ENCODE measurements at places on chromosomes 1 and 21.

- no peak for DNase-seq
Measured at GRCh38 chr1:109799445-109799844, 35.7 kb upstream of the EPS8L3 start.

DNA sequence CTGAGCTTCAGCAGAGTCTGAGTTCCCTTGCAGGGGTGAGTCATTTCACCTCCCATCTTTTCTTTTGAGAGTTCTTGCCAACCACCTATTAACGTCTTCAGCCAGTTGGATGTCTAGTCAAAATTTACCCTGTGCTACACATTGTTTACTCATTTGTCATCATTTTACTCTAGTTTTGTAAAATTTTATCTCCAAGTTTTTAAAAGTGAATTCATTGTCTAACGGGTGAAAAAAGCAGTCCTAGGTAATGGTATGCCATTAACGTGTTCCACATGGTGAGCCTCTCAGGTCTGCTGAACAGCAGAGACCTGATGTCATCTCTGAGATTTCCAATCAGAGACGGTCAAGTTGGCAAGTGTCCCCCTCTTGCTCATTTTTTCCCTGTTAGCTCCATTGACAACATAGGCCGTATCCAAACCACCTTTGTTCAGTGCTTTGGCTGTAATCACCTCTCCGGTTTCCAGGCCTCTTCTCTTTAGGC lies 85.4 kb downstream of the TBX15 start:
- DNase-seq = no peak

DNA sequence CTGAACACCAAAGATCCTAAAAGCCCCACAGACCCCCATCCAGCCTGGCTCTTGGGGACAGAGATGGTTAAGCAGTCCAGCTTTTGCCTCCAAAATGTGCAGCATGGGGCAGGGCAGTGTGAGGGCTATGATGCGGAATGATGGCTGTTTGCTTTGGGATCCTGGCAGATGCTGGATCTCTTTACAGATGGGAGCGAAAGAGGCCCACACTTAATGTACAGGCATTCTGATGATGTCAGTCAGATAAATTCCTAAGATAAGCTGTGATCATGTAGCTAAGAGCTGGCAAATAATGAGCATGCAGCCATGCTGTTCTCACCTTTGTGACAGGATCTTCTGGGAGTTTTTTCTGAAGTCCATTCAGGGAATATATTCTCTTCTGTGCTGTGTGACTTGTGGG lies 17.6 kb upstream of the KCNQ4 start:
- DNase-seq = no peak

DNA sequence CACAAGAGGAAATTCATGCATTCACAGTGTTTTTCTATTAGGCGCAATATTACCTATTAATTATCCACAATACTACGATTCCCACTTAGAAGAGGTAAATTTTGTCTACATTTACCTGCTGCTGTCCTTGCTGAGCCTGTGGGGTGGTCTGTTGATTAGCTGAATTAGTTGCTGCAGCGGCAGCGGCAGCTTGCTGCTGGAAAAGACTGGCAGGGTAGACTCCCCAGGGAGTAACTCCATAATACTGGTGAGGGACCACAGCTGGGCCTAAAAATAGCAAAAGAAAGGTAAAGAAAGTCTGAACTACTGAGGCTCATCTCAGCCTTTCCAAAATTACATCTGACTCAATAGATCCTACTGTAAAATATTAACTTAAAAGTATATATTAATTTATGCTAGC lies 66.0 kb upstream of the SDC3 start:
- no peak for DNase-seq

DNA sequence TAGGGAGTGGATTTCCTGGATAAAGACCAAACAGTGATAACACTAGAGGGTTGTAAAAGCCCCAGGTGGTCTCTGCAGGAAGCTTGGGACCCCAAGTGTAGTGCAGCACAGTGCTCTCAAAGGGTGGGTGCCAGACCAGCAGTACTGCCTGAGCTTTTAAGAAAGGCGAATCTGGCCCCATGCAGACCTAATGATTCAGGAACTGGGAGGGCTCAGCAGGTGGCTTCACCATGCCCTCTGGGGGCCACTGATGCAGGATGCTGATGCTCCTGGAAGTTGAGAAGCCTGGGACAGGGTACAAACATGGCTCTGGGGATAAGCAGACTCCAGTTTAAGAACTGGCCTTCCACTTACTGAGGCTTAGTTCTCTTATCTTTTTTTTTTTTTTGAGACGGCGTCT lies 29.1 kb upstream of the NEK2 start:
- DNase-seq = no peak

GRCh38 chr1:53051676-53052075 lies 10.3 kb upstream of the PODN start:
- DNase-seq = no peak

GRCh38 chr1:31396633-31397351 lies 16.2 kb upstream of the SERINC2 start:
- DNase-seq = peak; percentile 82

DNA sequence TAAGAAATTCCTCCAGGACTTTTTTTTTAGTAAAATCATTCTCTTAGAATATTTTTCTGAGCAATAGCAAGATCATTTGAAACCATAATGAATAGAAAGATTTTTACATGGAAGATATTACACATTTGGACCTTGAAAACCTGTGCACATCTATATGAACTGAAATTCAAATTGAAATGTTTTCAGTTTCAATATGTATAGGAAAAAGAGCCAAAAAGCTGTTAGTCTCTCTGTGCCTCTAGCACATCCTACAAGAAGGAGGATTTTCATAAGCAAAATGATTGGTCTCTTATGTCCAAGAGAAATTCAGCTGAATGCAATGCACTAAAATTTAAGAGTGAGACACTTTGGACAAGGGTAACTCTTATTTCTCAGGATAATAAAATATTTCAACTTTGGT lies 8.2 kb downstream of the HMCN1 start:
- no peak for DNase-seq

GRCh38 chr1:201653233-201653632 lies 114.3 kb downstream of the NAV1 start:
- DNase-seq = no peak

GRCh38 chr1:182485861-182486260 lies 35.9 kb downstream of the RGSL1 start:
- no peak for DNase-seq

DNA sequence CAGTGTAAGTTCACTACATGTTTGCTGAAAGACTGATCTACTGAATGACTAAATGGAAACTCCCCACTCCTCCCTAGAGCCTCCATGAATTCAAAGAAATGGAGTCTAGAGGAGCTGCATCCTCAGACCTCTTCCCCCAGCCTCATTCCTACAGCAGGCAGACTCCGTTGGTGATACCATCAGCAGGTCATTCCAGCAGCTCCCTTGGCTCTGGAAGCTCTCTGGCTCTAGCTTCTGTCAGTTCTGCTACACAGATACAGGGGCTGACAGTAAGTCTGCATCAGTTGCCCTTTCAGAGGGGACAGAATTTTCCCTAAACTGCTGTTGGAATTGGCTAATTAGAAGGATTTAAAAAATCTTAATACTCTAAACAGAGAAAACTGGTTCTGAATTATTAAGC lies 31.7 kb upstream of the DMRTA2 start:
- DNase-seq = no peak

GRCh38 chr1:245337829-245338484 lies 183.2 kb downstream of the KIF26B start:
- no peak for DNase-seq

DNA sequence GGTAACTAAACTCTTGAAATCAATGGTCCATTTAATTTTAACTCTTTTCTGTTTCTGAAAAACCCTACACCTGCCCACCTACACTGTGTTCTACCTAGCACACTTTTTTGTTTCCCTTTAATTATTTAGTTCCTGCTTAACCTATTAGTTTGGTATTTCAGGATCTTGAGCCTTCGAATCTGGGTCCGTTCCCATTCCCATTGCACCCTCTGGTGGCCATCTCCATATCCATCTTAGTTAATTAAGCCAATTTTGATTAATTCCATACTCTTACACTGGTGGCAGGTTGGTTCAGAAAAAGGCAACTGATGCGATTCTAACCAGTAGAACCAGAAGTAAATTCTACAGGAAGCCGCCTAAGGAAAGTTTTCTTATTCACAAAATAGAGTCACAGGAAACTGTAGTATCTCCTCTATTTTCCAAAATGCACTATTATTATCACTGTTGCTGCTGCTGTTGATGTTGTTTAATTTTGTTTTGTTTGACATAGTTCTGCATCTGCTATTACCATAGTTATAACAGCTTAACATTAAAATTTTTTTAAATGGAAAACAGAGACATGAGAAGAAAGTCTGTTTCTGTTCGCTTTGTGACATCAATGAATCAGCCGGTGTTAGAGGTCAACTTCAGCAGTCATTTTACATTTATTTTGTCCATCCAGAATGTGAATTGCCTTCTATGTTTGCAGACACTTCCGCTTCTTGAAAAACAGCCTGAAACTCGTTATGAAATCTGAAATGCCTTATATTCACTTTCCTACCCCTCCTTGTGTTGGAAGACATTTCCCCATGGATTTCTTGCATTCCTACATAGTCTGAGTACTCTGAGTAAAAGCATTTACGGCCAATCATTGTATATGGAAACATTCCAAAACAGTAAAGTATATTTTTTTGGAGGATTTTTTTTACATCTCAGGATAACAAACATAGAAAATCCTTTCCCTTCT lies 115.5 kb upstream of the NCAM2 start:
- DNase-seq = no peak

- no peak for DNase-seq
Measured at GRCh38 chr1:117599286-117600221, 6.3 kb upstream of the TENT5C start.

GRCh38 chr1:12143631-12144155 lies 23.1 kb upstream of the TNFRSF1B start:
- peak; percentile 77 for DNase-seq

DNA sequence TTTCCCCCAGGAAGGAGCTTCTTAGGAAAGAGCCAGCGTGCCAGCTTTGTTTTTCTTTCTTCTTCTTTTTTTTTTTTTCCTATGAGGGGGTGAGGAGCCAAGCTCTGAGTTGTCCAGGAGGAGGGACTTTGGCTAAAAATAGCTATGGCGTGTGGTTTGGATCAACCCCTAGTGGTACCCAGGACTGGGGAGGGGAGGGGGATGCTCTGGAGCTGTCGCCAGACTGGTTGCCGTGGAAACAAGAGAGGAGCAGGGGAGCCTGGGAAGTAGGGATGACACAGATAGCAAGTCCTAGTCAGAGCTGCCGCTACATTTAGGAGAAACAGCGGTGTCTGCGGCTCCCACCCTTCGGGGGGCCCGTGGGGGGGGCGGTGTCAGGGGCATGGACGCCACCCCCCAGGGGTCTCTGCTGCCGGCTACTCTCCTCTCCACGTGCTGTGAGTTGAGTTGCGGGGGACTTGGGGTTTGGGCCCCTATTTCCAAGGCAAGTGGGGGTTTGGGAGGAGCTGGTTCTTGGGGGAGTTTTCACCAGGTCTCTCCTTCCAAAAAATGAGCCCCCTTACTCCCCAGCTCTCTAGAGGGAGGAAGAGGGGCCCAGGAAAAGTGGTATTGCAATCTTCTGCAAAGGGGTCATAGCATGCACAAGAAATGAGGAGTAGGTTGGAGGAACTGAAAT lies at the start of gene KCNJ9:
TSS of gene KCNJ9 (plus strand) at position 278 of the 676 bp plus-strand sequence. CDS start 2,493 bp downstream, outside the sequence.
- DNase-seq = no peak

- no peak for DNase-seq
Measured at GRCh38 chr1:150257624-150258585, at the start of gene CA14. Gene CA14, plus strand, starts transcription at chr1:150257774. Its CDS starts 355 bp downstream, at chr1:150258129.

GRCh38 chr1:2856066-2856390 lies 54.5 kb upstream of the TTC34 start:
- DNase-seq = no peak

DNA sequence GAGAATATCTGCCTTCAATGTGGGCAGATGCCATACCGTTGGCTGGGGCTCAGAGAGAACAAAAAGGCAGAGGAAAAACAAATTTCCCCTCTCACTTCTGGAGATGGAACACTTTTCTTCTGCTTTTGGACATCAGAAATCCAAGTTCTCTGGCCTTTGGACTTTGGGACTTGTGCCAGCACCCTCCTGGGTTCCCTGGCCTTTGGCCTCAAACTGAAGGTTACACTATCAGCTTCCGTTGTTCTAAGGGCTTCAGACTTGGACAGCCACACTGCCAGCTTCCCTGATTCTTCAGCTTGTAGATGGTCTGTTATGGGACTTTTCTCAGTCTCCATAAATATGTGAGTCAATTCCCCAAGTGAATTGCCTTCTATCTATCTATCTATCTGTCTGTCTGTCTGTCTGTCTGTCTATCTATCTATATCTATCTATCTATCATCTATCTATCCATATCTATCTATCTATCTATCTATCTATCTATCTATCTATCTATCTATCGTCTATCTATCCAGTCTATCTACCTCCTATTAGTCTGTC lies 778.1 kb upstream of the TMPRSS15 start:
- no peak for DNase-seq

- no peak for DNase-seq
Measured at GRCh38 chr1:11784256-11784992, 21.3 kb downstream of the MTHFR start.

DNA sequence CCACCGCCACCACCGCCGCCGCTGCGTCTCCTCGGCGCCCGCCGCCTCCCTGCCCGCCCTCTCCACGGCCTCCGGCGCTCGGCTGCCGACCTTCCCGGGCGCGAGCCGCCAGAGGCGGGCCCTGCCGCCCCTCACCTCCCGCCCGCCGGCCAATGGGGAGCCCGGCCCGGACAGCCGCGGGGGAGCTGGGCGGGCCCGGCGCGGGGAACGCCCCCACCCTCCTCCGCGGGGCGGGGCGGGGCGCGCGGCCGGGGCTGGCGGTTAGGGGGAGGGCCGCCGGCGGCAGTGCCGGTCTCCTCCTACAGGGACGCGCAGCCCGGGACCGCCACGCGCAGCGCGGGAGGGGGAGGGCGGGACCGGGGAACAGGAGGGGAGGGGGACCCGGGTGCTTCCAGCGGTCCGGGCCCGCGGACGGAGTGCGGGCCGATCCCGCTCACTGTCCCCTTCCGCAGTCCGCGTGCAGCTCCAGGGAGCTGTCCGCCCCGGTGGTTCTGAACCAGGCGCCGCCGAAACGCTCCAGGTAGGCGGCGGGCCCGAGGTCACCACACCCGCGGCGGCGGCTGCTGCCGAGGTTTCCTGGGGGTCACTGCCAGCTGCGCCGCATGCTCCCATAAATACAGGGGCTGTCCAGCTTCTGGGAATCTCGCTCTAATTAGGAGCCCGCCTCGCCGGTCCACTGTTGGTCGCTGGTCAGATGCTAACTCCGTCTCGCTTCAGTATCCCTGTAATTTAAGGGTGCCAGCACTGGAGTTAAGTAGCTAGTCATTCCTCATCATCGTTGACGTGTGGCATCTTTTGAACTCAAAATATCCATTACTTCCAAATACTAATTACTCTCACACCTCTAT lies at the start of gene PGBD5:
TSS of gene PGBD5 (minus strand) at position 87 of the 848 bp plus-strand sequence. CDS start 404 bp downstream, outside the sequence.
- no peak for DNase-seq

- peak; percentile 92 for DNase-seq
Measured at GRCh38 chr1:85628791-85629531, 48.4 kb downstream of the CCN1 start.

GRCh38 chr21:46039891-46040660 lies 57.8 kb upstream of the COL6A2 start:
- DNase-seq = no peak

GRCh38 chr1:87058343-87058649 lies 143.9 kb downstream of the HS2ST1 start:
- no peak for DNase-seq

- DNase-seq = no peak
Measured at GRCh38 chr1:52613636-52614373, 11.6 kb downstream of the GPX7 start.

GRCh38 chr21:33063375-33063883 lies 6.5 kb upstream of the OLIG1 start:
- no peak for DNase-seq

All from AG04449 (cell line).